Activated CD8-positive, alpha-beta T cell treated with anti-CD3 and anti-CD28 coated beads, Interleukin-2, amount 10 ng/mL, durations not matched to agents 7 days and 5 days (primary cell): ENCODE measurements at places on chromosomes 3 and 15. TPM values are rescaled to one million over a fixed set of nuclear protein-coding genes. Genes with fewer than 3 reads are reported as not detected.

Gene SAXO2
- total RNA-seq: 1.6 TPM

Gene SYNPR
- not detected for total RNA-seq

Gene PLOD2
- total RNA-seq: 0.40 TPM

Gene ATP13A4
- 1.8 TPM for total RNA-seq

Gene CCR9
- total RNA-seq: not detected

Gene SLC2A2
- not detected for total RNA-seq

GRCh38 chr15:67066041-67066958 lies 898 bp downstream of the SMAD3 start:
- no peak for DNase-seq

- no peak for DNase-seq
Measured at GRCh38 chr3:151852074-151852811, 21.2 kb upstream of the SUCNR1 start.

GRCh38 chr3:54564374-54564925 lies 363.4 kb downstream of the LRTM1 start:
- DNase-seq: no peak

GRCh38 chr3:136802481-136802996 lies 16.4 kb upstream of the SLC35G2 start:
- no peak for DNase-seq

DNA sequence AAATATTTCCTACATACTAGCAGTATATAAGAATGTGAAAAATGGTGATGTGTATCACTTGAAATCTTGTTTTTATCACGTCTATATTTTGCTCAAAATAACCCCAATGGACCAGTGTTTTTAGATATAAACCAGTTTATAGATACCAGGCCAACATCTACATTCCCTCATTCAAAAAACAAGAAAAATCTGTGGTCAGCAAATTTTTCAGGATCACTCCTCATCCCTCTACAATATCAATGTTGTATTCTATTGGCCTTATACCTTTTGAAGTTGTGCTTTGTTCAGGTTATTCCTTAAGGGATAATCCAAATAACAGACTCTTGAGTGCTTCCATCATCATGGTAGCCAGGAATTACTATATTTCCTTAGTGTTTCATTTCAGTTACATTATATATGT lies 332.9 kb upstream of the ARRDC4 start:
- no peak for DNase-seq

- no peak for DNase-seq
Measured at GRCh38 chr3:177231242-177231641, 34.0 kb upstream of the TBL1XR1 start.

GRCh38 chr3:66397745-66398144 lies 103.1 kb downstream of the LRIG1 start:
- no peak for DNase-seq

DNA sequence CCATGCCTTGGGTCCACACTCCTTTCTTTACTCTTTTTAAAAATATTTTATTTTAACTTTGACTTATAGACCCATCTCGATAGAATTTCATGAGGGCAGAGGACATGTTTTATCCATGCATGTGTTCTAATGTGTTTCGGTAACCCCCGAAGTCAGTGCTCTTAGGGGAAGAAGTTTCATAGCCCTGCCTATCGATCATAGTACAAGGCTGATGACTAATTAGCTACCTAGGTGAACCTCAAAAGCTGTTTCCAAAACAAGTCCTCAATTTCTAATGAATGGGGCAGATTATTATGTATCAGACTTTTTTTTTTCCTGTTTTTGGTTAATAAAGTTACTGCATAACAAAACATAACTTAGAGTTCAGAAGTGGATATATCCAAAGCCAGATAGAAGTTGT lies 82.0 kb downstream of the MBNL1 start:
- DNase-seq: no peak

DNA sequence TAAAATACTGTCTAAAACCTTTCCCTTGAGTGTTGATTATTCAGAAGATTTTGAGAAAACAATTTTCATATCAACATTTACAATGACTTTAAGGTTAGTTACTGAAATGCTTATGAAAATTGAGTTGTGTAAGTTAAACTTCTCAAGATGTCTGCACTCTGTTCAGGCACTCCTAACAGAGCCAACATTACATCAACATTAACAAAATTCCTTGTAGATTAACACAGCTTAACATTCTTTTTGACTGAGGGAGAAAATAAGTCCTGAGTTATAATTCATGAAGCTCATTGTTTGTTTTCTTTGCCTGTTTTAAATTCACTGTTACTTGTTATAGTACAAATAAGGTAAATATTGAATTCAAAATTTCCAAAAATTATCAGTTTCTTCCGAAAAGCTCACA lies 9.0 kb downstream of the ACKR4 start:
- no peak for DNase-seq

DNA sequence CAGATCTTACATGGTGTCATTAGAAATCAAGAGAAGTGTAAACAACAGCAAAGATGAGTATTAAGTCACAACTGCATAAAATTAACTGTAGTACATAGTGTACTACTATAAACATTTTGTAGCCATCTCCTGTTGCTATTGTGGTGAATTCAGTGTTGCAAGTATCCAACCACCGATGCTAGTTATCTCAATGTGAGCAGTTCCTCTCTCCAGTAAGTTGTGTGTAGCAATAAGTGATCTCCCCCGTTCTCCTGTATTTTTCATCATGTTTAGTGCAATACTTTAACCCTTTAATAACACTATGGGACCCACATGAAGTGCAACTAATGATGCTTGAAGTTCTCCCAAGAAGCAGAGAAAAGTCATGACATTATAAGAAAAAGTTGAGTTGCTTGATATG lies 264.7 kb upstream of the KCNH8 start:
- DNase-seq: no peak

DNA sequence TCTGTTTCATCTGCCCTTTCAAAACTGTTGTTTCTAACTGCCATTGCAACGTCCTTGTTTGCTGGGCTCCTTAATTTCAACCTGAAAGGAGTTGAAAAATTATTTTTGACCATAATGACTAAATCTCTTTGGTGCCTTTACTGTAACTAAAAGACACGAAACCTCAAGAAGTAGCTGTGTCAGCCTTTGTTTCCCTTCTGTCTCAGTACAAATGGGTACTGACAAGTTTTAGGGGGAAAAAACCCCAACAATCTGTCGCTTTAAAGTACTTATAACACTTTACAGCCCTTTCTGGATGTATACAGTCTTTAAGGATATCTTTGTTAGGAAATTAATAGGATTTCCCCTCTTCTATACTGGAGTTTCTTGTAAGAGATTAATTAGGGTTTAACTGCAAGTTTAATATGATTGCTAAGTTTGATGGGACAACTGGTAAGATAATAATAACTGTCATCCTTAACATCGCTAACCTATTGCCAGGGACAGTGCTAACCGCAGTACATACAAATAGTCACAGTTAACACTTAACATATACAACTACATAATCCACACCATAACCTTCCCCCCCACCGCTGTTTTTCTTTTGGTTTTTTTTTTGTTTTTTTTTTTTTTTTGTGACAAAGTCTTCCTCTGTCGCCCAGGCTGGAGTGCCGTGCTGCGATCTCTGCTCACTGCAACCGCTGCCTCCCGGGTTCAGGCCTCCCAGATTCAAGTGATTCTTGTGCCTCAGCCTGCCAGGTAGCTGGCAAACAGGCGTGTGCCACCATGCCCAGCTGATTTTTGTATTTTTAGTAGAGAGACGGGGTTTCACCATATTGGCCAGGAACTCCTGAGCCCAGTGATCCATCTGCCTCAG lies 1.7 kb downstream of the GXYLT2 start:
- no peak for DNase-seq

DNA sequence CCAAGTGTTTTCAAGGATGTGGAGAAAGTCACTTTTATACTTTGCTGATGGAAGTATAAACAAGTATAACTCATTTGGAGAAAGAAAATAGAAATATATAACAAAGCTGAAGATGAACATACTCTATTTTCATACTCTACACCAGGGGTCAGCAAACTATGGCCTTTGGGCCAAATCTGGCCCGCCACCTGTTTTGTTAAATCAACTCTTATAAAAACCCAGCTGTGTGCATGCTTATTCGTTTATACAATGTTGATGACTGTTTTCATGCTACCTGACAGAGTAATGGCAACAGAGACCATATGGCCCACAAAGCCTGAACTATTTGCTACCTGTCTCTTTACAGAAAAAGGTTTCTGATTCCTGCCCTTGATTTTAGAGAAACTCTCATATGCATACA lies 124.0 kb downstream of the NR1D2 start:
- no peak for DNase-seq

DNA sequence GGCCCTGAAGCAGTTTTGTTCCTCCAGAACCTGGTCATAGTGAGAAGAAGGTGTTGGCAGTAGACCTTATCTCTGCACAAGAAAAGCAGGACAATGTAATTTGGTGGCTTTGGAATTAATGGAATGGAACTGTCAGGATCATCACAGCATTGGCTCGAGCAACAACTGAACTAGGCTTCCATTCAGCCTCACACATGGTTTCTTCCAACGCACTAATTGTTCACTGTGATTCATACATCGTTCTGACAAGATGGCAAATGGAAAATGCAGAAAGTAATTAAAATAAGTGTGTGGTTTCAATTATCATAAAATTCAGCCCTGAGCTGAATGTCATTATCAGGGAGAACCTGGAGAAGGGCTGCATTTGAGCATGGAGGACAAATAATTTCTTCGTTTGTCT lies 80.6 kb downstream of the MFSD1 start:
- DNase-seq: no peak

DNA sequence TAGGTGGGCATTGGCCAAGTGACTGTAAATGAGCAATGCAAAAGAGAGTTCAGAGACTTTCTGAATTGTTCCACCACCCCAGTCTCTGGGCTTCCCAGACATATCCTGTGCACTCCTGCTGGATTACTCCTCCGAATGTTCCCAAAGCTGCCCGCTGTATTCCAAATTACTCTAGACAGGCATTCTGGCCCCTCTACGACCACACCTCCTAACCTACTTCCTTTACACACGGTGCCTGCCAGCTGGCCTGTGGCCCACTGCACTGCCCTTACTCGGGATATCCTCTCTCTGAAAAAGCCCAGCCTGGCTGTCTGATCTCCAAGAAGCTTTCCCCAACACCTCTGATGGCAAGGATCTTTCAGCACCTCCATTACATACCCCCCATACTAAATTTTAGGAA lies 66.6 kb downstream of the DUT start:
- no peak for DNase-seq
